ENCODE measurements at places on chromosomes 7 and 10.

DNA sequence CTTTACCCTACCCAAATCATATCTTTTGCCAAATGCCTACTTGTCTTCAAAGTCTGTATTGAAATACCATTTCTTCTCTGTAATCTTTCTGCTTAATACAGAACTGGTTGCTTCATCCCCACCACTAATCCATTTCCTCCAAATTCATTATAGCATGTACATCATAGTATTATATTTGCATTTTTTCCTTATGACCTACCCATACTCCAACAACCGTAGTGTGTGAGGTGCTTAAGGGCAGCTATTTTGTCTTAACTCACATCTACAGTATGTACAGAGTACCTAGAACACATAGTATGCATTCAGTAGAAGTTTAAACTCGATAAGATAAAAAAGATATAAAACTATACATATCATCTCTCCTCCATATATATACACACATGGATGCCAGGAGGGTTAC lies 23.7 kb downstream of the ACSL5 start:
- DNase-seq = no peak

GRCh38 chr7:23471106-23471859 lies 992 bp upstream of the IGF2BP3 start:
- peak; percentile 34 for DNase-seq

- no peak for DNase-seq
These were observed 1227.6 kb downstream of the TYW1 start for GRCh38 chr7:68224041-68224741.

DNA sequence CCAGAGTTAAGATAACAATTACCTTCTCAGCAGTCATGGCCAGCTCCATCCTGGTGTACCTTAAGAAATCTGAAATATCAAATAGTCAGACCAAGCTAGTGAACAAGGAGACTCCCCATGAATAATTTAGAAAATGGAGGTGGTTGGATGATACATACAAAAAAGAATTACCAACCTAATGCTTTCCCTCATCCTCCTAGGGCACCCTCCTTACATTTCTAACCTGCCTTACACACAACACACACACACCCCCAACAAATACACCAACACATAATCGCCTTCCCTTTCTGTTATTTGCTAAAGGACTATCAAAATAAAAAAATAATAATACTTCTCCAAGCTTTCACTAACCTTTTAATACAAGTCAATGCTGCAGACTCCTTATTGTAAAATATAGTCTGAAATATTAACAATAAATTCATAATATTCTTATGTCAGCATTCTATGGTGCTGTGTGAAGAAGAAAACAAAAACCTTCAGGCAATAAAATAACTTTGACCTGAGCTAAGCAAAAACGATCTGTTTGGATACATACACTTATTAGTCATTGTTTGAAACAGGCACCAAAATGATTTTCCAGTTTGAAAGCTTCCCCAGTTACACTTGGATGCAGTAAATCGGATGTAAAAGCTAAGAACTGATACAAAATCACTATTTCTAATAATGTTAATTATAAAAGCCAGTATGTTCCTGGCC lies 3.4 kb downstream of the TWIST1 start:
- DNase-seq = no peak

DNA sequence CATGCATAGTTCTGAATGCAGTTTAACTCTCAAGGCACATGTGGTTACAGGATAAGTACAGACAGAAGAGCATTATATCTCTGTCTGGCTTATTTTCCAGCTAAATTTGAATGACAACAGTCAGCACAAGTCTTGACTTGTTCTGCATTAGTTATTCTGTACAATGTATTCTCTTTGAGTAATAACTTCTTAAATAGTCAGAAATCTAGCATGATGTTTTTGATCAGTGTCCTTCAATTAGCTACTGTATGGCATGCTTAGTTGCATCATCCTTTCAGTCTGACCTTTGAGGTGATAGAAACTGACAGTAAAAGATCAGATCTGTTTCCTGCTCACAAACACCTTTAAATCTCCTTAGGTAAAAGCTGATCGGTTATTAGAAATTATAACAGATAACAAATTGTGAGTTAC lies 118.1 kb downstream of the ARL4A start:
- DNase-seq = no peak

DNA sequence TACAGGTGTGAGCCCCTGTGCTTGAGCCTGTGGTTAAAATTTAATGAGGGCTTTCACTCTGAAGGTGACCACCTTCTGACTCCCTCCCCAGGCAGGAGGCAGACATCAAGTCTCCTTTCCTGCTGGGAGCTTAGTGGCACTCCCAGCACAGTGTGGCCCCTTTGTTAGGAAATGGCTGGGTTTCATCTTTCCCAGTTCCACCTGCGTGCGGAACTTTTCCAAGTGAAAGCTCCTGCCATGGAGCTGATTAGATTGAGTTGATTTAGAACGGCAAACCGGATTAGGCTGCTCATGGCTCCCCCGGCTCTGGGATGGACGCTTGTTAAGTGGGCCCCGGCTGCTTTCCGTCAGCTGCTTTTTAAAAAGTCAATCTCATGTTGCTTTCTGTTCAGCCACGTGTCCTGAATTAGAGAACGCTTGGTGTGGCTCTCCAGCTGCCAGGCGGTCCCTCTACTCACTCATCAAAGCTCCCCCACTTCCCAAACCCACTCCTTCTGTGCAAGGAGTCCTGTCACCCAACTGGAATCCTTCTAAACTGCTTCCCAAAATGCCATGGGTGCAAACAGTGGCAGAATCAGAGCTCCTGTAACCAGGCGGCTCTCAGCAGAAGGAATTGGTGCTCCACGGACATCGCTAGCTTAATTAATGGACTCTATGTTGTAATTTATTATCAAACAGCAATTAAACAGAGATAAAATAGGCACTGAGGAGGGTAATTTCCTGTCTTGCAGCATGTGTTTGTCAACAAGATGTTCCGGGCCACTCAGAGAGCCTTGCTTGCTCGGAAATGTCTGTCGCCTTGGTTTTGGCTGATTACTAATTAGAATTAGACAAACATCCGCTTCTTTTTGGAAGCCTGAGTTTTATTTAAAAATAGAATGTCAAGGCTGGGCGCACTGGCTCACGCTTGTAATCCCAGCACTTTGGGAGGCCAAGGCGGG lies 551.2 kb downstream of the GALNT17 start:
- DNase-seq = no peak

GRCh38 chr7:130349911-130350782 lies 5.5 kb downstream of the CPA5 start:
- DNase-seq = no peak

GRCh38 chr7:134351424-134351823 lies 34.7 kb upstream of the SLC35B4 start:
- no peak for DNase-seq

GRCh38 chr10:115141254-115141653 lies 48.1 kb downstream of the ATRNL1 start:
- peak; percentile 24 for DNase-seq

- DNase-seq = no peak
These were observed 124.5 kb downstream of the C10orf105 start for GRCh38 chr10:71594934-71595571.

GRCh38 chr10:129075508-129075907 lies 391.5 kb upstream of the MGMT start:
- DNase-seq = no peak

Measured in hematopoietic multipotent progenitor cell treated with erythropoietin and hydrocortisone succinate and interleukin-3 and kit ligand, for 6 days (in vitro differentiated cells).